ENCODE measurements at places on chromosomes 1 and 21.

DNA sequence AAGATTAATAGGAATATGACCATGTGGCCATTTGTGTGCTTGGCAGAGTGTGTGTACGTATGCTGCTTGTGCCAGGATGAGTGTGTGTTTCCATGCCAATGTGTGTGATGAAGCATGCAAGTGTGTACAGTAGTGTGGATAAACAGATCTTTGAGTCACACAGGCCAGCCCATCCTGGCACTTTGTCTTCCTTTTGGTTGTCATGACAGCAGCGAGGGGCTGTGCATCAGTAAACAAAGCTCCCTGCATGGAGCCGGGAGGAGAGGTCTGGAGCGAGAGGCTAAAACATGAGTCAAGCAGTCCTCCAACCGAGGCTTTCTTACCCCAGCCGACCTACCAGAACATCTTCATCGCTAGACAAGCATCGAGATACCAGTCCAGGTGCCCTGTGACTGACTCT, 221.2 kb downstream of the CACNA1E start:
- no peak for DNase-seq

- no peak for DNase-seq
These were observed 59.7 kb upstream of the CD34 start for GRCh38 chr1:207970329-207971233.

GRCh38 chr1:64935551-64936155, 30.7 kb downstream of the JAK1 start:
- no peak for DNase-seq

GRCh38 chr1:7478809-7479499, 292.1 kb upstream of the VAMP3 start:
- no peak for DNase-seq

DNA sequence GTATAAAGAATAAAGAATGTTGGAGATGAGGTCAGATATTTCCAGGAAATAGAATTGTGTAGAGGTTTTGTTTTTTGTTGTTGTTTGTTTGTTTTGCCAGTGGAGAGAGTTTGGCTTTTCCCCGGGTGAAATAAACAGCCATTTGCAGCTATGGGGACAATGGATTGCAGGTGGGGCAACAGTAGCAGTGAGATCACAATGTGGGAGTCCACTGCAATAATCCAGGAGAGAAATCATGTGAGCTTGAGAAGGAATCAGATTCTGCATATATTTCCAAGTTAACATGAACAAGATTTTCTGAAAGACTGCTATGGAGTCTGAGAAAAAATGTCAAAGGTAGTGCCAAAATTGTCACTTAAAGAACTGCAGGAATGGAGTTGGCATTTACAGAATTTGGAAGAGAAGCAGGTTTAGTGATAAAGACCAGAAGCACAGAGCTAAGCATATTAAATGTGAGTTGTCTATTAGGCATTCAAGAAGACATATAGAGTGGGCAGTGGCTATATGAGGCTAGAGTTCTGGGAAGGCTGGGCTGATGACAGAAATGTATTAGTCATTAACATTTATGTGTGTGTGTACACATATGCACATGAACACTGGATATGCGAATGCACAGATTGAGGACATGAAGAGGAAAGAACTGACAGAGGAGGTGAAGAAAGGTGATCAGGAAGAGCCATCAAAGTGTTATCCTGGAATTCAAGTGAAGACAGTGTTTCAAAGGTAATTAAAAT, 729.6 kb upstream of the PTBP2 start:
- no peak for DNase-seq

DNA sequence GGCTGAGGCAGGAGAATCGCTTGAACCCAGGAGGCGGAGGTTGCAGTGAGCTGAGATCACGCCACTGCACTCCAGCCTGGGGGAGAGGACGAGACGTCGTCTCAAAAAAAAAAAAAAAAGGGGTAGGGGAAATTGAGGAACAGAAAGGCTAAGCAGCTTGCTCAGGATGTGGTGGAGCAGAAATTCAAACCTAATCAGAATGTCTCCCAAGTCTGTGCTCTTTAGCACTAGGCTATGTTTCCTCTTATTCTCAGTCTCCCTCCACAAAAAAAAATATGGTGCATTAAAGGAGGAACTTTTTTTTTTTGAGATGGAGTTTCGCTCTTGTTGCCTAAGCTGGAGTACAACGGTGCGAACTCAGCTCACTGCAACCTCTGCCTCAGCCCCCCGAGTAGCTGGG, 114.2 kb downstream of the SLC16A1 start:
- DNase-seq: no peak

GRCh38 chr1:226712742-226713419, 26.2 kb downstream of the ITPKB start:
- no peak for DNase-seq

DNA sequence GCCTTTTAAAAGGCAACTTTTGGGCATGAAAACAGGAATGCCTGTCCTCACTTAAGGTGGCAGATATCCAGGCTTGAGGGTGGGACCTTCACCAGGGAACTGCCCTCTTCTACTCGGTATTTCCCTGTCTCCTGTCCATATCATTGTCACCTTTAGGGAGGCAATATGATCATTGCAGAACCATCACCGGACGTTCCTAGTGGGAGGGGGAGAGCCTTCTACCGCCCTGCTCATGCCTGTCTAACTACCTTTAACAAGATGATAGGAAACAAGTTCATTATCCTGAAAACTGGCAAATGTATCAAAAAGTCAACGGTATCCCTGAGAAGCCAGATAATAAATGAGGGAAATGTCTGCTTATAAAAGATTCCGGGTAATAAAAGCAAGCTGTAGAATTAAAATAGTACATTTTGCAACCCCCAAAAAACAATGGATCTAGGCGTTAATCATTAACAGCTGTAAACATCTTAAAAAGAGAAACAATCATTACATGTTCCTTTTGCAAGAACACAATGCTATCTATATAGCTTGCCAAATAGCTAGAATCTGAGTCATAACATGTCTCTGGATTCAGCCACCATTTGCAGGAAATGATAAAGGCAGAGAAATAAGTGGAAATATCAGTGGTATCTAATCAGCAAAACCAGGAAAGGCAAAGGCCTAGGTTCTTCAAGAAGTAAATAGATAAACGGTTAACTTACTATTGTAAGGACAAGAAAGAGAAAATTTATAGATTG, 852.9 kb upstream of the ADGRL4 start:
- no peak for DNase-seq

GRCh38 chr1:54980046-54980527, 341 bp upstream of the TMEM61 start:
- no peak for DNase-seq

GRCh38 chr21:34526618-34527290, 14.7 kb upstream of the KCNE1 start:
- no peak for DNase-seq

GRCh38 chr1:210024282-210024681, 86.3 kb downstream of the SYT14 start:
- DNase-seq: no peak

DNA sequence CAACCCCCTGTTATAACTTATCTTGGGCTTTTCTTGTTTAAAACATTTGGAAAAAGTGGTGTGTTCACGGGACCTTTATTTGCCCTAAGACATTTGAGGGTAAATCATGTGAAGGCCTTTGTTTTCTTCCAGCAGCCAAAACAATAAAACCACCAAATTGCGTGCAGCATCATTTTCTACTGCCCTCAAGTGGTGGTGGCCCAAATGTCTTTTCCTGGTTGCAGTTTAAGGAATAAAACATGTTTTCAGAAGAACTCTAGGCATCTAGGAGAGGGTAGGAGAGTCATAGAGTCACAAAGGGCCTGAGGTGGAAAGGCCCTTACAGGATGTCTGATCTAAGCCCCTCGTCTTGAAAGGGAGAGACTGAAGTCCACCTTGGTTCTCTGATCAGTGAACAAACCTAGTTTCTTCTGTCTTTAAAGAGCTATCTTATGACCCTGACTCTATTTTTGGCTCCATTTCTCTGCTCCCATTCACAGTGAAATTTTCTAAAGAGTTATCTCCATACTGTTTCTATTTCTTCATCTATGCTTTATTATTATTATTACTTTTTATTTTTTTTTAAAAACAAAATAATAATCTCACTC, 16.0 kb upstream of the EPS15 start:
- peak; percentile 59 for DNase-seq

- no peak for DNase-seq
These were observed 826 bp upstream of the CA14 start for GRCh38 chr1:150256554-150257341.

DNA sequence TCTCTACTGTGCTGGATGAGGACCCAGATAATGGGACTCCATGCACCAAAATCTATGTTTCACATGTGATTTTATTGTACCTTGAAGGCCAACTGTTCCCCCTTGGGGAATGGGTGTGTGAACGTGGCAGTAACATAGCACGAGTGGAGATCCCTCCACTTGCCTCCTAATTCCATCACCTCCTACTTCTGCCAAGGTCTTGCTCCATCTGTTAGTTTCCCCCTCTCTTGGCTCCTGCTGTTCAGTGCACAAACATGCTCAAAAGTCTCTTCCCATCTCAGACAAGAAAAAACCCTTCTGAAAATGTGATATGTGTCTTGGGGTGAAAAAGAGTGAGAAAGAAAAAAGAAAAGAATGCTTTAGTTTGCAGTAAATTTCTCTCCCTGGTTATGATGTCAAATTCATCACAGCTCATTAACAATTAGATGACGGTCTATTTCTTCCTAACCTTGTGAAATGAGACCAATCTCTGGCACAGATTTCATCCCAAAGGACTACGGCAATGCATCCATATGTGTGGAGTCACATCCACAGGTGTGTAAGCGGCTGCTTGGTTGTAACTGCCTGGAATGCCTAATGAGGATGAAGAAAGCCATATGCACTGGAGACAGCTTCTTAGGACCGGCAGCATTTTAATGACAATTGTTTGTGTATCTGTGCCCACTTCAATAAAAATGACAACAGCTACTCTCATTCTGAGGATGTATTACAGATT, 79.3 kb upstream of the DIRAS3 start:
- DNase-seq: no peak

- no peak for DNase-seq
These were observed 55.1 kb downstream of the UBE2T start for GRCh38 chr1:202286622-202287097.

- DNase-seq: no peak
These were observed 12.9 kb downstream of the DESI2 start for GRCh38 chr1:244665771-244666217.

GRCh38 chr1:173527151-173527826, 50.2 kb downstream of the PRDX6 start:
- DNase-seq: no peak

- DNase-seq: no peak
These were observed 52.8 kb downstream of the ELK4 start for GRCh38 chr1:205578780-205579571.

All from D341Med (cell line).